Right ventricle myocardium superior (tissue), 1 donor: ENCODE measurements at places on chromosomes 11 and 22. TPM values are rescaled to one million over a fixed set of nuclear protein-coding genes. Genes with fewer than 3 reads are reported as not detected.

DNA sequence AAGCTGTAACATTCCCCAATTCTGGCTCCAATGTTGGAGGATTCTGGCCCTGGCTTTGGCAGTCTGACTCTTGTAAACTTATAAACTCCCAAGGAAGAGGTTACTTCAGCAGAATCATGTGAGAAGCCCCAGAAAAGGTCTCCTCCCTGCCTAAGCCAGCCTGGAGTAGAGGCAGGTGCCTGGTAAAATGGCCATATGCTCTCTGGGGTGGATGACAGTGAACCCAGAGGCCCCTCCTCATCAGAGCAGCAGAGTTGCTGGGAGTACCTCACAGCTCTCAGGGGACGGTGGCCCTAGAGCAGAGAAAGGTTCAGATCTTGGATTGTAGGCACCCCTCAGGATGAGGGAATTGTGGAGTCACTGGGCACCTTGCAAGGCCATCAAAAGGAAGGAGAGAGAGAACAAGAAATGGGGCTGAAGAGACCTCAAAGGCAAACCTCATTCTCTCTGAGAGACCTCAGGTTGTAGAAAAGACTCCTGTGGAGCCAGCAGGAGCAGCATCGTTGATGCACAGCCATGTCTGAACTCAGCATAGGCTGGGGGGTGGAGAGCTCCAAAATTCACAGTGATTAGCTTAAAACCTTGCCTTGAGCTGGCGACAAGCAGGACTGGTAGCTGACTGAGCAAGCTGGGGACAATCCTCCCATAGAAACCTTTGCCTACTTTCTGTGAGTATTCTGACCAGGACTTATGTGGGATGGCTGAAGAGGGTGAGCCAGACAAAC is 4.9 kb upstream of the P2RY6 start:
- DNase-seq: no peak

GRCh38 chr22:38086001-38086845 is 2.2 kb upstream of the SLC16A8 start:
- DNase-seq: peak; percentile 13

DNA sequence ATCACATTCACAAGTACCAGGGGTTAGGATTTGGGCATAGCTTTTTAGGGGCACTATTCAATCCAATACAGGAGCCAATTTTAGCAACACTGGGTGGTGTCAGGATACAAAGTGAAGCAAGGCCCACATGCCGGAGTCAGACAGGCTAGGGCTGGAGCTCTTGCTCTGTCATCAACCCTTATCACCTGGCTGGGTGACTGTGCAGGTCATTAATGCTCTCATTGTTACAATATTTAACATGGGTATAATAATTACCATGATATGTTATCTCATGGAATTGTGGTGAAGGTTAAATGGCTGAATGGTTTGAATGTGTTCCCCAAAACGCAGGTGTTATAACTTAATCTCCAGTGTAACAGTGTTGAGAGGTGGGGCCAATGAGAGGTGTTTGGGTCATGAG is 143.3 kb upstream of the THY1 start:
- DNase-seq: no peak

GRCh38 chr11:66467756-66468155 is 1.1 kb downstream of the PELI3 start:
- peak; percentile 67 for DNase-seq

The USP2 gene
- 136 TPM for total RNA-seq
